Mammary microvascular endothelial cell (primary cell): ENCODE measurements at places on chromosomes 3 and 15. TPM values are rescaled to one million over a fixed set of nuclear protein-coding genes. Genes with fewer than 3 reads are reported as not detected.

Gene CPN2
- total RNA-seq = not detected in 2 replicates

Gene OR5AC2
- not detected in 2 replicates for total RNA-seq

Gene DUOX1
- not detected in 2 replicates for total RNA-seq

Gene FAN1
- 9.4 and 11.1 TPM in 2 replicates for total RNA-seq

Gene SCAMP5
- 3.6 and 4.3 TPM in 2 replicates for total RNA-seq

Gene SEMA3F
- 160 and 166 TPM in 2 replicates for total RNA-seq

Gene HGD
- 0.13 and 0.20 TPM in 2 replicates for total RNA-seq

Gene RASSF1
- 29.8 and 33.4 TPM in 2 replicates for total RNA-seq

Gene ZDHHC23
- total RNA-seq = 2.0 and 3.3 TPM in 2 replicates

Gene TIMP4
- 0.67 and 0.98 TPM in 2 replicates for total RNA-seq

Gene TLR9
- total RNA-seq = not detected in 2 replicates

Gene CLRN1
- not detected in 2 replicates for total RNA-seq

Gene MYL3
- total RNA-seq = not detected in 2 replicates

Gene ZNF445
- 3.2 and 3.8 TPM in 2 replicates for total RNA-seq

Gene MOBP
- total RNA-seq = under 0.01 and 0.05 TPM in 2 replicates

Gene NEK10
- total RNA-seq = 0.13 and 0.30 TPM in 2 replicates

Gene APBA2
- 28.7 and 29.7 TPM in 2 replicates for total RNA-seq

Gene P2RY1
- 1.7 and 1.8 TPM in 2 replicates for total RNA-seq

Gene RNU5B-1
- not detected in 2 replicates for total RNA-seq

Gene NR2E3
- 0.13 TPM in 1 of 2 replicates, not detected in the other for total RNA-seq

Gene MCCC1
- 11.7 and 17.3 TPM in 2 replicates for total RNA-seq

Gene NAALADL2
- total RNA-seq = 0.13 and 0.34 TPM in 2 replicates

Gene AHSG
- not detected in 2 replicates for total RNA-seq

Gene PAQR9
- not detected in 2 replicates for total RNA-seq

Gene TRPM1
- under 0.01 and 0.60 TPM in 2 replicates for total RNA-seq

Gene LYZL4
- not detected in 2 replicates for total RNA-seq

Gene GOLGA6L7
- not detected in 2 replicates for total RNA-seq

Gene CYP11A1
- 0.33 TPM in 1 of 2 replicates, not detected in the other for total RNA-seq

Gene GOLGA8M
- 0.20 and 0.73 TPM in 2 replicates for total RNA-seq

Gene MYRIP
- total RNA-seq = 3.8 and 4.9 TPM in 2 replicates

Gene SYNM
- total RNA-seq = 11.6 and 13.5 TPM in 2 replicates

Gene PTPRG
- 24.6 and 26.4 TPM in 2 replicates for total RNA-seq

Gene LSAMP
- total RNA-seq = not detected in 2 replicates

Gene TRAT1
- total RNA-seq = not detected in 2 replicates

Gene SIDT1
- total RNA-seq = under 0.01 TPM in 1 of 2 replicates, not detected in the other

Gene LARP6
- total RNA-seq = 27.2 and 32.3 TPM in 2 replicates

Gene EPB42
- not detected in 2 replicates for total RNA-seq

Gene GOLGA8K
- total RNA-seq = not detected in 2 replicates

Gene HTR3E
- not detected in 2 replicates for total RNA-seq

Gene CCPG1
- 31.3 and 32.3 TPM in 2 replicates for total RNA-seq

Gene ANKRD63
- not detected in 2 replicates for total RNA-seq

Gene DIS3L
- 18.7 and 19.7 TPM in 2 replicates for total RNA-seq

Gene SLC28A2
- total RNA-seq = not detected in 2 replicates

Gene KCNMB3
- 0.33 and 1.4 TPM in 2 replicates for total RNA-seq

Gene TMEM207
- total RNA-seq = not detected in 2 replicates

Gene ZNF774
- 0.69 and 0.87 TPM in 2 replicates for total RNA-seq

Gene ATOSA
- total RNA-seq = 14.1 and 16.5 TPM in 2 replicates

Gene STARD9
- total RNA-seq = 4.7 and 5.5 TPM in 2 replicates

Gene HAUS2
- 63.6 and 81.9 TPM in 2 replicates for total RNA-seq

Gene ADAMTS17
- total RNA-seq = 0.10 TPM in 1 of 2 replicates, not detected in the other

Gene ABHD14A
- total RNA-seq = 10.8 and 17.0 TPM in 2 replicates

Gene GPR160
- total RNA-seq = 8.7 and 9.1 TPM in 2 replicates

Gene BFSP2
- not detected in 2 replicates for total RNA-seq

Gene CAMP
- total RNA-seq = not detected in 2 replicates

Gene ZMYND10
- not detected in 2 replicates for total RNA-seq

Gene IQCF5
- total RNA-seq = not detected in 2 replicates

Gene SH2D7
- not detected in 2 replicates for total RNA-seq

Gene SSR3
- total RNA-seq = 297 and 320 TPM in 2 replicates

Gene GUCA1C
- not detected in 2 replicates for total RNA-seq
